ENCODE measurements at places on chromosomes 3 and 15.

DNA sequence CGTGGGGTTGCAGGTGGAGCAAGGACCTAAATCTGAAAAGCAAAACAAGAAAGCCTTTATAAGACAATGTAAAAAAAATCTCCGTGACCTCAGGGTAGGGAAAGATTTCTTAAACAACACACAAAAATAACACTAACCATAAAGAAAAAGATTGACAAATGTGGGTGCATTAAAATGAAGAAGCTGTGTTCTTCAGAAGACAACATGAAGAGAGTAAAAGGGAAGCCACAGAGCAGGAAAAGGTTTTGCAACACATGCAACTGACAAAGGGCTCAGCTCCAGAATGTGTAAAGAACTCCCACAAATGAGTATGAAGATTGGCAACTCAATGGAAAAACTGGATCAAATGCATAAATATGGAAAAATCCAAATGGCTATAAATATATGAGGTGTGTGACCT, 74.2 kb downstream of the MAGEF1 start:
- DNase-seq, result no peak

DNA sequence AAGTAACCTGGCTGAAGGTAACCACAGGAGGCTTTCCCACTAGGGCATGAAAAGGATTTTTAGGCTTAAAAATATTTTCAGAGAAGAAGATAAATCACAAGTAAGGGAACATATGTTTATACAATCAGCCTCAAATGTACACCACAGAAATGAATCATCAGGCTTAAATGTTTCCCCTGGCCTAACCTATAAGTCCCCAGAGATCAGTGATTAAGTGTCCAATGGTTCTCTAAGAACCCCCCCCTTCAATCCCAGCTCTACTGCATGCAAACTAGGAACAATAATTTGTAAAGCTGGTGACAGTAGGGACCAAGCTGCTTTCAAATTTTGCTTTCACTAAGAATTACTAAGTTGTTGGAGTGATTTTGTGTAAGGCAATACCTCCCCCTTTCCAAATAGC, 431.6 kb upstream of the LMCD1 start:
- DNase-seq, result no peak

GRCh38 chr3:95511828-95512227, 1302.6 kb upstream of the EPHA6 start:
- DNase-seq, result no peak

- no peak for DNase-seq
Observed at GRCh38 chr3:50316657-50317242, 5.8 kb downstream of the HYAL2 start.

DNA sequence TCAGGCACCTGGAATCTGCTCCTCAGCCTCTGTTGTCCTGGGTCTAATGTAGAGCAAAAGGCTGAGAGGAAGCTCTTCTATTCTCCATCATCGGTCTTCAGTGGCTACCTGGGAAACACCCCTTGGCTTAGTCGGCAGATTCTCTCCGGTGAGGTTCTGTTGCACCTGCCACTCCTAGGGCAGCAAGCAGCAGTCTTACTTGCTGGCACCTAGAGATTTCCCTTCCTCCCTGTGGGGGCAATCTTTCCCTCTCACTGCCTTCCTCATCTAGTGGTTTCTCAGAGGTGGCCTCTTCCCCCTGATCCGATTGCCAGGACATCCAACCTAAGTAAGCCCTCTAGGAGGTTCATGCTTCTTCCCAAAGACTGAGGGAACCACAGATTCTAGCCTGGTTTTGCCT, 60.8 kb downstream of the PLS1 start:
- DNase-seq, result no peak

All from LNCaP clone FGC (cell line).